Motor neuron (in vitro differentiated cells): ENCODE measurements at places on chromosomes 2 and 18. TPM values are rescaled to one million over a fixed set of nuclear protein-coding genes. Genes with fewer than 3 reads are reported as not detected.

The HAT1 gene
- 49.5 and 54.2 TPM in 2 replicates for total RNA-seq

The GKN1 gene
- not detected in 2 replicates for total RNA-seq

The CCDC141 gene
- total RNA-seq: 0.38 and 0.44 TPM in 2 replicates

The UBXN2A gene
- 18.2 and 20.8 TPM in 2 replicates for total RNA-seq

The GATA6 gene
- 0.15 and 0.24 TPM in 2 replicates for total RNA-seq

The NT5C1B gene
- 0.29 TPM in 1 of 2 replicates, not detected in the other for total RNA-seq

The SLC4A5 gene
- 0.25 and 0.81 TPM in 2 replicates for total RNA-seq

- no peak for ATAC-seq
Measured at GRCh38 chr18:22293417-22293816, 124.0 kb downstream of the GATA6 start.

GRCh38 chr2:64312622-64313397 is 141.2 kb upstream of the LGALSL start:
- ATAC-seq: no peak

GRCh38 chr2:136134126-136134525 is 16.2 kb upstream of the CXCR4 start:
- ATAC-seq: peak; percentile 49

DNA sequence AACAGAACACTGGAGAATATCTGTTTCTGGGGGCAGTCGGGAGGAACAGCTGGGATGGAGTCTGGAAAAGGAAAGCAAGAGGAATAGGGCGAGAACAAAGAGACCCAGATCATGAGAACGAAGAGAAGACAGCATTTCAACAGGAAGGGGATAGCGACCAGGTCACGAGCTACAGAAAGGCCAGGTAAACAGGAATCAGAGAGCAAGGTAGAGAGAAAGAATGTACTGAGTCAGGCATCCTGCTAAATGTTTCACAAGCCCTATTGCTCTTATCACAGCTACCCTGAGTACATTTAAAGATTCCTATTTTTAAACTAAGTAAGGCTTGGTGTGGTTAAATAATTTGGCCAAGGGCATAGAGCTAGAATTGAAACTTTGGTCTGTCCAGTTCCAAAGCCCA is 254.9 kb upstream of the RAB12 start:
- no peak for ATAC-seq

DNA sequence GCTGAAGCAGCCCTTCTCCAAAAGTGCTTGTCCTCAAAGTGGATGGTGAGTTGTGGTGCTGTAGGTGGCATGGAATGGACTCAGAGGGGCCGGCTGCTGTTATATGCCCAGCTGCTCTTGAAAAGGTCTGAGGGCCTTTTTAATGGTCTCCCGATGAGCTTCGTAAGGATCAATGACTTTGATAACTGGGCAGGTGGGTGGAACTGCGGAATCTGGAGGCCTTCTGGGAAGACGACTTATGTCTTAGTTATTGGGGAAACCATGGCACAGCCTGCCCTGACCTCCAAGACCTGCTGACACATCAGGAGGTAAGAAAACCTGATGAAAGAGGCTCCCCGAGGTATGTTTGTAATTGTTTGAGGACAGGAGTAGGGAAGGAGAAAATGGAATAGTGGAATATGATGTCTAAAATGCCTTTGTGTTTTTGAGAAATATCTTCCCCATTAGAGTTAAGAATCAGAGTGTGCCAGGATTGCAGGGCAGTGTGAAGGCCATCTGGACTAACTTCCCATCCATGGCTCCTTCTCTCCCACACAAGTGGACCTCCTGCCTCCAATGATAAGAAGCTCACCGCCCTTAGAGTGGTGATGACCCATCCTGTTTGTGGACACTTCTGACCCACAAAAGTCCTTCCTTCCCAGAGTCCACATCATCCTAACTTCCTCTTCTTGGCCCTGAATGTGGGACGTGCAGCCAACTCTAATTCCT is 236.1 kb downstream of the FHOD3 start:
- no peak for ATAC-seq

DNA sequence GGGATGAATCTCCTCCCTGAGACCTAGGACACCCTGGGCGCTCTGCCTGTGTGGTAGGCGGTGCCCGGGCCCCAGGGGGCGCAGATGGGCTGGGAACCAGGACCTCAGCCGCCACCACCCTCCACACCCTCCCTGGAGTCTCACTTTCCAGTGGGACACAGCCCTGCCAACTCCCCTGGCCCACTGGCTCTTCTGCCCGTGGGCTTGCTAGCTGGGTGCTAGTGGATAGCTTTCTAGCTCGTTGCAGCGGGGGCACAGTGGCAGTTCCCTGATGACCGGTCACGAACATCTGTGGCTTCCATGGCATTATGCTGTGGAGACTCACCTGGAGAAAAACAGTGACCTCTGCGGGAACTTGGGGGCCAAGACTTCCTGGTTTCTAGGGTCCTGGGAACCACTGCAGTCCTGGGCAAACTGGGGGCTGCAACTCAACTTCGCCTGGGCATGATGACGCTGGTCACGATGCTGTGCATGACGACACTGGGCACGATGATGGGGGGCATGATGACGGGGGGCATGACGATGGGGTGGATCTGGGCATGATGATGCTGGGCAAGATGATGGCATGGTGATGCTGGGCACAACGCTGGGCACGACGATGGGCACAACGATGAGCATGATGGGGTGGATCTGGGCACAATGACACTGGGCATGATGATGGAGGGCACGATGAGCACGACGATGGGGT is 31.0 kb upstream of the ALLC start:
- peak; percentile 24 for ATAC-seq

DNA sequence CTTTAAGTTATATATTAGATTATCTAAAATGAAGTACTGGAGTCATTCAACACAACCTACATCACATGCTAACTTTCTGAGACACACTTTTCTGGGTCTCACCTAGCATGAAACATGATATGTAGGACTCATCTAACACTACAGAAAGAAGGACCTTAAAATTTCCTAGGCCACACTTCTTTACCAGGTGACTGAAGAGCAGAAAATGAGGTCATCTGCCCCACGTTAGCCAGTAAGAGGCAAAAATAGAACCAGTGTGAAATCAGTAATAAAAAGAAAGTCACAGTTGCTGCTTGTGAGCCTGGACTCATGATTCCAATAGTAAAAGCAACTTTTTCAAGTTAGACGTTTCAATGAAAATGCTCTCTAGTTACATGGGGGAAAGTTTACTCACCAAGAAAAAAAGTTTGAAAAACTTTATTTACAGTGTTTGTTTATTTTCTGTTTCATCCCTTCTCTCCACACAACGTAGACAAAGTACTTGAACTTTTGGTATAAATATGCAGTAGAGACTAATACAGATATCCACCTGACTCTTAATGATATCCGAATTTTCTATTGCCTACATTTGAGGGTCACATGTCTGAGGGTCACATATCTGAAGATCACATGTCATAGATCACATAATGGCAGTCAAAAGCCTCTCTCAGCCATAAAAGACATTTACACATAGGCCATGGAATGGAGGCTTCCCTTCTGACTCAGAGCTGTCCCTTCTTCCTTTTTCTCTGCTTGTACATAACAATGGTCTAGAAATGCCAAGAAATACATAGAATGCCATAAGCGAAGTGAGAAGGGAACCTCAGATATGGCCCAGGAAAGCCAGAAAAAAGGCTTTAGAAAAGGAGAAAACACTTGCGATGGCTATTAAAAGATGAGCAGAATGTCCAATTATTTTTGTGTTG is 362.9 kb downstream of the ZEB2 start:
- no peak for ATAC-seq

GRCh38 chr2:46776687-46777327 is 138.8 kb downstream of the MCFD2 start:
- ATAC-seq: peak; percentile 72

DNA sequence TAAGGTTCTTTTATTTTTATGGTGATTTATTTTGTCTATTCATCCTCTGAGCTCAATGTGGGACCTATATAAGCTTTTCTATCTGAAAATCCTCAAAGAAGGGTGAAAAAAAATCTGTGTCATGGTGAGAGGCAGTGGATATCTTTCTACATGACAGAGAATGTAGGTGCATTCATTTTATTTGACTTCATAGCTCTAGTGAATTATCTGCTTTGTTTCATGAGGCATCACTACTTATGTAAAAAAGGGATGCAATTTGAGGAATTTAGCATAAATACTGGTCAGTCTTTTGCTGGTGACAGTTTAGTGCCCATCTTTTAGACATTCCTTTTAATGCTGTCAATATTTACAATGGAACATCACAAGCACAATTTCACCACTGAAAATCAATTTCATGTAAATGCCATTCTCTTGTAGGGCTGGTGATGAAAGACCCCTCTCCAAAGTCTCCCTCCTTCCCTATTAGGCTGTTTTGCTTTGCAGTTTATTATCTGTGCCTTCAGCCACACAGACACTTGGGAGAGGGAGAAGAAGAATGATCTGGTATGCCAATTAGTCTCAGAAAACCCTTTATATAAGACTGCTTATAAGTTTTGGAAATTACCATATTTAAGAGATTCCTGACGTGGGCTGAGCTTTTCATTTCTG is 148.3 kb upstream of the NXPH2 start:
- peak; percentile 89 for ATAC-seq

DNA sequence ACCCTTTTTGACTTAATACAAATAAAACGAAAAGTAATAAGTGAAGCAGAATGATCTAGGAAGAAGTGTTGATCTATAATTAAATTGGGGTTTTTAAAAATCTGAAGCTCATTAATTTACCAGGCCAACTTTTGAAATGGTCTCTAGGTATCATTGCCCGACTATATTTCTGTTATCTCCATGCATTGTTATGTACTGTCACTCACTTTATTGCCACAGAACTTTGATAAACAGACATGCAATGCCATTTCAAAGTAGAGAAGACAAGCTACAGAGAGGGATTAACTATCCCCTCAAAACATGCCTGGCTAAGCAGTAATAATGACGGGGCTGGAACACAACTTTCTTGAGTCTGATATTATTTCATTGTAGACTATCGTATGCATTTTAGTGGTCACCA is 147.6 kb upstream of the ITGA4 start:
- ATAC-seq: no peak

- ATAC-seq: no peak
Measured at GRCh38 chr18:39772155-39772919, 2182.7 kb upstream of the PIK3C3 start.

DNA sequence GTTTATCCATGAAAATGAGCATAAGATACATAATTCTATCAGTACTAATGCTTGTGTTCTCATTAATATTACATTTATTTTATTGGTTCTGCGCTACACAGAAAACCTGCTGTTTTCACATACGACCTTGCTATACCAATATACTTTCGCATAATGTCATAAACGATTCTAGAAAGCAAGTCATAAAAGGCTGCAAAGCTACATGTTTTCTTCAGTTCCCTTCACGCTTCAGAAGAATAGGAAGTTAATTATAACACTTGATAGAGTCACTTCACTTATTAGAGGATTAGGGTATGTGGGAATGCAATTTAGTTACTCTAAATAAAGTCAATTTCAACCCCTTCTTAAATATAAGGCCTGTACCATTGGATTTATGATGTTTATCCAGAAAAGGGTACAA is 29.0 kb downstream of the PSME4 start:
- no peak for ATAC-seq

DNA sequence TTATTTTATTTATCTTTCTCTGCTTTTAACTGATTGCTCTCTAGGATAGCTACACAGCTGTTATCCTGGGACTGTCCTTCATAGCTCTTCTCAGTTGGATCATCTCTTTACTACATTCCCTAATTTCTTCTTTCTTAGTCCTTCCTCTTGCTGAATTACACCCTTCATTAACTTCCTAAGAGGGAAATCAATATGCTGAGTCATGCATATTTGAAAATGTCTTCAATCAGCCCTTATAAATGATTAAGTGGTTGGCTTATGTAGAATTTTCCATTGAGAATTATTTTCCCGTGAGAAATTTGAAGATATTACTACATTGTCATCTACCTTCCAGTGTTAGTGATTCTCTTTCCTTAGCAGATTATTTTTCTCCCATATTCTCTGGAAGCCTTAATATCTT is 214.2 kb downstream of the SOCS6 start:
- no peak for ATAC-seq

DNA sequence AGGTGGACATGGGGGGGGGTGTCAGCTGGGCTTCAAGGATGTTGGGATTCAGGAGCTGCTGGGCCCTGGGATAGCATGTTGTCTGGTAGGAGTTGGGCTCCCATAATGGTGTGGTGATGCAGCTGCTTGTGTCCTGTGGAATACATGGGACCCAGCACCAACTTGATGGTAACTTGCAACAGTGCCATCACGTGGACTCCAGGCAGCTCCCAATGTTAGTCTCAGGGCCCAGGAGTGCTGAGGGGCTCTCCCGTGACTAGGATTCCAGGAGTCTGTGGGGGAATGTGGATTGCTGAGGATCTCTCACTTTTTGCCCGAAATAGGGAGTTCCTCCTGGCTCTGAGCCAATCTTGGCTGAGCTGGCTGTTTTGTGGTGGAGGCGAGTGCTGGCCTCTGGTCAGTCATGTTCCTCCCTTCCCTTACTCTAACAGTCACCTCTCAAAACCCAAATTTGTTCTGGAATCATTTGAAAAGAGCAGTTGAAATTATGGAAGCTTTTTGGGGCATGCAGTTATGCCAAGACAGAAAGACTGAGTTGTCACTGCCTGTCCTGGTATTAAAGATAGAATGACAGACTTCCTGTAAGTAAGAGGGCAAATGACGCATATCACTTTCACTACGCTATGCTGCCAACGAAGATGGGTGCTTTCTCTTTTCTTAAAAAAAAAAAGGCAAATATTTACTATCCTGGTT is 607.1 kb downstream of the ADCYAP1 start:
- no peak for ATAC-seq

GRCh38 chr2:42116195-42117181 is 52.7 kb upstream of the EML4 start:
- ATAC-seq: peak; percentile 6

DNA sequence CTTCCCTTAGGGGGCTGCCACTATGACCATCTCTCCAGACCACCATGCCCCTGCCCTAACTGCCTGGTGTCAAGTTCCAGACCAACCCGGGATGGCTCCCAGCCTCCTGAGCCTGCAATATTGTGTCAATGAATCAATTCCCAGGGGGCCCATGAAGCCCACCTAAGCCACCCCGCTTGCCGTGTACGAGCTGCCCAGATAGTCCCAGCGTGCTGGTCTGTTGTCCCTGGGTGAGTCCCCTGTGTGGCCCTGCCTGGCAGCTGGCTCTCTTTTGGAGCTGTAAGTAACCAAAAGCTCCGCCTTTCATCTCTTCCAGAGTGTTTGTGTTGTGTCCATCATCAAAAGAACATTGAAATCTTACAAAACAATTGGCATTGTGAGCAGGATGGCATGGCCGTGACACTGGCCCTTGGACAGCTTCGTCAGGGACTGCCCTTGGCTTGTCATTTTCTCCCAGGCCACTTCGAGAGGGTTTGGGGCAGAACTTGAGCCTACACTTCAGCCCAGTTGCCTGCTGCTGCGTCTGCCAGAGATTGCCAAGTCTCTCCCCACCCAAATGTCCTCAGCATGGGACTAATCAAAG is 11.3 kb upstream of the MAL start:
- no peak for ATAC-seq

DNA sequence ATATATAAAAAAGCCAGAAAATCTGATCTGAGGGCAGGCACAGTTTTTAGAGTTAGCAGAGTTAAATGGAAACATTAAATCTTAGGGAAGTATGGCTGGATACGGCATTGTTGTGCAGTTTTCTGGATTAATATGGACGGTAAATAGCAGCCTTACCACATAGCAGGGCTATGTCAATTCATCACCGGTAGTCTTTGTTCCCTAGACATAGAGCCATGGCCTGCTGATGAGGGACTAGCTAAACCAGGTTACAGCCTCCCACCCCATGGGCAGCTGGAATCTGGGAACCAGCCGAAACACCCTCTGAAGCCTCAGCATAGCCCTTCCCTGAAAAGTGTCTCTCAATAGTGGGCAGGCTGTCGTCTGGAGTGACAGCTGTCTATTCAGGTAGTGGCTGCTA is 32.4 kb downstream of the CDCA7 start:
- no peak for ATAC-seq

- no peak for ATAC-seq
Measured at GRCh38 chr2:12903272-12903671, 186.5 kb downstream of the TRIB2 start.
